ENCODE measurements at places on chromosomes 11 and 22.

DNA sequence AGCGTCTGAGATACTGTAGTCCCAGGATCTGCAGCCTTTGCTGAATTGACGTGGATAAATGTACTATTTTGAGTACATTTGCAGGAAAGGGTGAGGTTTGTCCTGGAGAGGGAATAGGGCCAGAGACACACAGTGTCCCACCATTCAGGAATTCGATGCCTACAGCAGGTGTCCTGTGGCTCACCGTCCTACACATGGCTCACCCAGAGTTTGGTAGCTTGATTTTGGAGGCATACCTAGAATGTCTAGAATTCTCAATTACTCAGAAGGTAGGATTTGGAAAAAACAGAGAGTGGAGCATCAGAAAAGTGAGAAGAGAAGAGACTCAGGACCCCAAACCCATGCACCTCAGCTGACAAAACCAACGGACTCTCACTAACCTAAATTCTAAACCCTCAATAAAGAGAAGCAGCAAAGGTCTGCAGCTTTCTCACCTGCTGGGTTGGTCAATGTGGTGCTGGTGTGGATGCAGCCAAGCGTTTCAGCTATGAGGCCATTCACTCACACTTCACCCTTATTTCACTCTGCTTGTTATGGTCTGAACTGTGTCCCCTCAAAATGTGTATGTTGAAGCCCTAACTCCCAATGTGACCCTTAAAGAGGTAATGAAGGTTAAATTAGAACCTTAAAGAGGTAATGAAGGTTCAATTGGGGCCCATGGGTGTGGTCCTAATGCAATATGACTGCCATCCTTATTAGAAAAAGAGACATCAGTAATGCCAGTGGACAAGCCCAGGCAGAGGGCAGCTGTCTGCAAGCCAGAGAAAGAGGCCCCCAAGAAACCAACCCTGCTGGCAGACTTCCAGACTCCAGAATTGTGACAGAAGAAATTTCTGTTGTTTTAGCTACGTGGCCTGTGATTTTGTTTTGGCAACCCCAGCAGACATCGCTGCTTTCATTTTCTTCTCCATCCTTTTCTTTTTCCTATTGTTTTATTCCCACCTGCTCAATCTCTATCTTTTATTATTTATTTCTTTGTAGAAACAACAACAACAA, 187.8 kb downstream of the SNX19 start:
- no peak for DNase-seq

GRCh38 chr11:75223954-75224643, 16.5 kb upstream of the TPBGL start:
- DNase-seq, result no peak

DNA sequence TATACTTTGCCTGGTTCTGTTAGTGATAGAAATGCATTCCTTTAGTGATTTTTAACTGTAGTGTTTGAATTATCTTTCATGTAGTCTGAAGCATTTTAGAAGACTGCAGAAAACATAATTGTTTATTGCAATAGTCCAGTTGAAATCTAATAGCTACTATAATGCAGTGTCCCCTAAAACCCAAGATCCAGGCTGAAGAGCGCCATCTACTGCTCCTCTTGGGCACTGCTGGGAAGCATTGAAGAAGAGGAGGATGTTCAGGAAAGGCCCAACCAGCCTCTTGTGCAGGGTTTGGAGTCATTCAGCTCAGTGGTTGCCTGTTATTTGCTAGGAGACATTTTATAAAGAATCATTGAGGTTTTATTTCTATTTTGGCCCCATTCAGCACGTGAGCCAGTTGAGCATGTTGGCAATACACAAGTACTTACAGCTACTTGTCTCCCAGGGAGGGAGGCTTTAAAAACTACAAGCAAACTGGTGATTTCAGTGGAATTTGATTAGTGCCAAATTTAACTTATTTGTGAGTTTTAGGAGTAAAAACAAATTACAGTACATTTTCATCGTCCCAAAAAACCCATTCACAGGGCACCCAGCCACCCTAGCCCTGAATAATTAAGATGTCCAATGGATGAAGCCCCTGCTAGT, 74.9 kb upstream of the HORMAD2 start:
- peak; percentile 74 for DNase-seq

DNA sequence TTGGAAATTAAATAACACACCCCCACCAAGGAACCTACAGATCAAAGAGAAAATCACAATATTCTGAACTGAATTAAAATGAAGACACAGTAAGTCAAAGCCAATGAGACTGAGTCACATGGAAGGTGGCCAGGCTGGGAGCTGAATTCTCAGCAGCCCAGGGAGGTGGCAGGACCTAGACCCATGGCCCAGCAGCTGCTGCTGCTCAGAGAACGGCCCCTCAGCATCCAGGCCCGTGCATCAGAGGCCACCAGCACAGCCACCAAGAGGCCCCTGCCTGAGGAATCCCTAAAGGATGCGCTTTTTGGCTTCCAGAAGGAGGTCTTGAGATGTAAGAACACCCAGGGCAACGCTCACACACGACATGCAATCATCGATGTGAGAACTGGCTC, 35.0 kb downstream of the TBX1 start:
- no peak for DNase-seq

GRCh38 chr11:5831196-5831829, 10.4 kb downstream of the OR52E6 start:
- no peak for DNase-seq

DNA sequence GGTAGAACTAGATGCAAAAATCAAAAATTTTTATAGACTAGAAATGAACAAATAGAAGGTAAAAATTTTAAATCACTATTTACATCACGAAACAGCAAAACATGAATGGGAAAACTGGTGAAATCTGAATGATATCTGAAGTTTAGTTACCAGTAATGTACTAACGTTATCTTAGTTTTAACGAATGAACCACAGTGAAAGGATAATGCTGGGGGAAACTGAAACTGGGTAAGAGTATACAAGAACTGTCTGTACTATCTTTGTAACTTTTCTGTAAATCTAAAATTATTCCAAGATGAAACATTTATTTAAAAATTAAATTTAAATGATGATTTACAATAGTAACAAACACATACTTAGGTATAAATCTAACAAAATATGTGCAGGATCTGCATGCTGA, 7.4 kb downstream of the GDPD4 start:
- no peak for DNase-seq

DNA sequence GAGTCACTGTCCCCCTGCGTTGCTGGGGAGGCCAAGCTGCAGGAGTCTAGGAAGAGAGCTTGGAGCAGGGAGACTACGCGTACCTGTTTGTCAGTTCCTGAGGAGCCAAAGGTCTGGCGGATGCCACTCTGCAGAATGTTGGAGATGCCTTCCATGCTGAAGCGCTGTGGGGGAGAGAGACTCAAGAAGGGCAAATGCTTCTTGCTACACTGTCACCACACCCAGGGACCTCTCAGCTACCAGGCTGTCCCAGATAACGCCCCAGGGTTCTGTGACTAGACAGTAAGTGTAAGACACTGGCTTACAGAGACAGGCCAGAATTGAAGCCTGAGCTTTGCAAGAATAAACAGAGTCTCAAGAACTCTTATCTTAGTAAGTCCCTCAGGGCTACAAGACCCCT, 42.0 kb downstream of the FEZ1 start:
- no peak for DNase-seq

Measured in neuronal stem cell (in vitro differentiated cells).